NCI-H1417 treated with DMSO at 0.1 percent for 48 hours (cell line): ENCODE measurements at places on chromosomes 13 and 19.

GRCh38 chr19:3178973-3179738 lies 587 bp downstream of the S1PR4 start:
- DNase-seq: no peak

- DNase-seq: no peak
Observed at GRCh38 chr13:28286263-28286662, 147.9 kb downstream of the PAN3 start.

- DNase-seq: no peak
Observed at GRCh38 chr13:109668433-109669233, 117.8 kb downstream of the IRS2 start.

DNA sequence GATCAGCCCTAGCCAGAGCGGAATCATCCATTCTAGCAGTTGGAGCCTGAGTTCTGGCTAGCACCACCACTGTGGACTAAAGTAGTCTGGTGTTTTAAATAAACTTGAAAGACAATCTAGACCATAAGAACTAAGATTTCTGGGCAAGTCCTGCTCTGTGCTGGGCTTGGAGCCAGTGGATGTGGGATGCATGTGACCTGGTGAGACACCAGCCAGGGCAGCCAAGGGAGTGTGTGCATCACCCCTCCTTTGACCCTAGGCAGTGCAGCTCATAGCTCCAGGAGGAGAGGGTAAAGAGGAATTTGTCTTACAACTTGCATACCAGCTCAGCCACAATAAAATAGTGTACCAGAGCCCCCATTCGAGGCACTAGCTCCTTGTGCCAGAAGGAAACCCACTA lies 21.0 kb downstream of the ITGBL1 start:
- DNase-seq: no peak

DNA sequence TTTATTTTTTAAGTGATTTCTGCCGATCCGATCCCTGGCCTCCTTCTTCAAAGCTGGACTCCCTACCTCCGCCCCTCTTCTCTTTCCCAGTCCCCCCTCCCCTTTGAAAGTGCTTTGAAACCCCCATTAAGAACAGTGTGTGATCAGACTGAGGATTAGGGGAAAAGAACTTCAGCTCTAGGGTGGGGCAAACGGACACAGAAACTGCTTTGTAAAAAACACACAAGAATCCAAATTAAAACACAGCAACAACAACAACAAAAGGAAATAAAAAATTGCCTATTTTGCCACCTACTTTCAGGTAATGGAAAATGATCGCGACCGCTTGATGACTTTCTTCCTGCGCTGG lies 1.4 kb downstream of the SPRY2 start:
- DNase-seq: no peak

DNA sequence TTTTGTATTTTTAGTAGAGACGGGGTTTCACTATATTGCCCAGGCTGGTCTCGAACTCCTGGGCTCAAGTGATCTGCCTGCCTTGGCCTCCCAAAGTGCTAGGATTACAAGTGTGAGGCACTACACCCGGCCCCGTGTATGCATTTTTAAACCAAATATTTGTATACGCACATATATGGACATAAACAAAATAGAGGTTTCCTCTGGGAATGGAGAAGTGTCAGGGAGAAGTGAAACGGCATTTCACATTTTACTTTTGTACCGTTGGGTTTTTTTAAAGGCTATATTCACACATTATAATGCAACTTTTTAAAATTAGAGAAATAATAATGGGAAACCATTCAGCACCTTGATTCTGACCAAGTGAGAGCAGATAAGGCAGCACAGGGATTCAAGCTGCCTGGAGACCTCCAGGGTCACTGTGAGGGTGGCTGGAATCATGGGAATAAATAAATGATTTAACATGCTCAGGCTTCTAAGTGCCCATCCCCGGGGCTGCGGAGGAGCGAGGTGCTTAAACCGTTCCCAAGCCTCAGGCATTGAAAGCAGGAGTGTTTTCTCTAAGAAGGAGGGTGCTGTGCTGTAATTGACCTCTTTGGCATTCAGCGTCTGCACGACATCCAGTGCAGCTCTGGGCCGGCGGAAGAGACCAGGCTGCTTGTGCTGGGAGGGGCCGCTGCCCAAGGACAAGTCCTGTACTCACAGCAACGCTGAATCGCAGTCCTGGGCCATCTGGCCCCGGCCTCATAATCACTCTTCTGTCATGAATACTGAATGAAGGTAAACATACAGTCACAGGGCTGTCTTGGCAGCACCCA lies 24.7 kb downstream of the GPR42 start:
- DNase-seq: no peak

GRCh38 chr13:36819739-36820090 lies 693 bp downstream of the RFXAP start:
- DNase-seq: no peak

DNA sequence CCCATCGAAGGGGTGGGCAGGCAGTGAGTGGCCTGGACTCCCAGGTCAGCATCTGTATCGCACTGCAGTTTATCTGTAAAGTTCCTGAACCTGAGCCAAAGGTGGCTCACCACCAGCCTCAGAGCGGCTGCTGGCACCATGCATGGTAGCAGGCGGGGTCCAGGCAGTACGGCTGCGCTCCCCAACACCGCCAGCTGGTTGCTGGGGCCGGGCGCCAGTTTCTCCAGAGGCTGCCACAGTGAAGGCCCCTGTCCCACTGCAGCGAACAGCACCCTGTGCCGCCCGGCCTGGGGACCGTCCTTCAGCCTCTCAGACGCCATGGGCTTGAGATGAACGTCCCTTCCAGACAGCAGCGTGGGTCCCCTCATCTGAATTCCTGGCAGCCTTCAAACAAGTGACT lies 109.8 kb downstream of the KDM4B start:
- DNase-seq: no peak

- no peak for DNase-seq
Observed at GRCh38 chr19:10832939-10833296, 3.1 kb downstream of the TMED1 start.

GRCh38 chr13:46184277-46184699 lies 2.3 kb upstream of the LCP1 start:
- no peak for DNase-seq

GRCh38 chr13:113110048-113110851 lies 4.7 kb downstream of the F7 start:
- no peak for DNase-seq

- DNase-seq: no peak
Observed at GRCh38 chr13:111568290-111568689, 247.8 kb downstream of the TEX29 start.

DNA sequence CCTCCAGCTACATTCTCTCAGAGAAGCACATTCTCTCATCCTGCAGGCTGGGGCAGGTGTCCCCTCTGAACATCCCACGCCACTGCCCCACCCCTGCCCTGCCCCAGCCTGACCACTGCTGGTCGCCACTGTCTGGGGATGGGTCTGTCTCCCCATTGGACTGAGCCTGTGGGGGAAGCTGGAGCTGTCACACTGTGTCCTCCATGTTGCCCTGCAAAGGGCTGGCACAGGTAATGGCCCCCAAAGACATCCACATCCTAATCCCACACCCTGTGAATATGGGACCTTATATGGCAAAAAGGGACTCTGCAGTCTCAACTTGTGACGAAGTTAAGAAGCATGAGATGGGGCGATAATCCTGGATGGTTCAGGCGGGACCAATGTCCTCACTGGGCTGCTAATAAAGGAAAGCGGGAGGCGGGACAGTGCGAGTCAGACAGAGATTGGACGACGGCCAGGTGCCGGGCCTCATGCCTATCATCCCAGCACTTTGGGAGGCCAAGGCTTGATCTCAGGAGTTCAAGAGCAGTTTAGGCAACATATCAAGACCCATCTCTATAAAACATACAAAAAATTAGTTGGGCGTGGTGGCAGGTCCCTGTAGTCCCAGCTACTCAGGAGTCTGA lies 9.1 kb downstream of the AP2S1 start:
- no peak for DNase-seq

DNA sequence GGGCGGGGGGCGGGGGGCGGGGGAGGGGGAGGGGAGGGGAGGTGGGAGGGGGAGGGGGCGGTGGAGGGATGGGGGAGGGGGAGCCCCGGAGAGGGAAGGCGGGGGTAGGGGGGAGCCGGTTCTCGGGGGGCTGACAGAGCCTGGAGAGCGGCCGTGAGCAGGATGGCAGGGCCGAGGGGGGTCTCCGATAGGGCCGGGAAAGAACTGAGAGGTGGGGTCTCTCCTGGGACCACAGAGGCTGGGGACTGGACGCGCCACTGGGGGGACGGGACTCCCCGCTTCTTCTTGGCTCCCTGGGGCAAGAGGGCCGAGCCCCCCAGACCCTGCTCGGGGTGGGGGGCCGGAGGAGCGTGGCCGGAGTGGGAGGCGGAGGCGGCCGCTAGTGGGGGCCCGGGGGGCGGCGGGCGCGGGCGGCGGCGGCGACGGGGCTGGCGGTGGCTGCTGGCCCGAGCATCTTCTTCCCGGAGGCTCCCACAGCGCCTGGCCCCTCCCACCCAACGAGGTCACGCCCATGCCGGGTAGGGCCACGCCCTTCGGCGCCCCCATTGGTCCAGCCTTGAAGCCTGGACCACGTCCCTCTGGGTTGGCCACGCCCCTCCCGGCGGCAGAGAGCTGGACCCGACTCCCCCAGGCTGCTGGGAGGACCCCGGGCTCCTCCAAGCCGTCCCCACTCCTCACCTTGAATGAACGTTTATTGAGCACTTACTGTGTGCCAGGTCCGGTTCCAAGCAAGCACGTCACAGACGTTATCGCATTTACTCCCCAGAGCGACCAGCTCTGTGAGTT lies at the start of gene NOVA2:
Gene NOVA2, minus strand, starts transcription at position 313 of the 786 bp plus-strand sequence. CDS start 514 bp downstream, outside the sequence.
- peak; percentile 35 for DNase-seq

DNA sequence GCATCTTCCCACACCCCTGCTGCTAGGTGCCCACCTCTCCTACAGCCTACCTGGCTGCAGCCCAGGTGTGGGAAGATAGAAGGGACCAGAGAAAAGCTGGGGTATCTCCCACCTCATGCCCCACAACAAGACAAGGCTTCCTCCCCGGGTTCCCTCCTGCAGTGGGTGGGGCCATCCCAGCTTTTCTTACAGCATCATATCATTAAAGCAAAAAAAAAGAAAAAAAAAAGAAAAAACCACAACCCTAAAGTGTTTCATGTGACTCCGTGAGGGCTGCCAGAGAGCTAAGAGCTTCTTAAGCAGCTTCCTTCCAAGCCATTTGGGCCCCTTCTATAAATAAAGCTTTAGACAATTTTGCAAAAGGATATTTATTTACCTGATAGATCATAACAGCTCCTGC lies 455.4 kb upstream of the TSHZ3 start:
- no peak for DNase-seq

GRCh38 chr13:44312834-44313551 lies 60.6 kb upstream of the SERP2 start:
- DNase-seq: no peak

- DNase-seq: no peak
Observed at GRCh38 chr13:106541826-106542225, 6.4 kb upstream of the EFNB2 start.

GRCh38 chr19:19388568-19389555 lies 16.6 kb upstream of the GATAD2A start:
- DNase-seq: no peak

DNA sequence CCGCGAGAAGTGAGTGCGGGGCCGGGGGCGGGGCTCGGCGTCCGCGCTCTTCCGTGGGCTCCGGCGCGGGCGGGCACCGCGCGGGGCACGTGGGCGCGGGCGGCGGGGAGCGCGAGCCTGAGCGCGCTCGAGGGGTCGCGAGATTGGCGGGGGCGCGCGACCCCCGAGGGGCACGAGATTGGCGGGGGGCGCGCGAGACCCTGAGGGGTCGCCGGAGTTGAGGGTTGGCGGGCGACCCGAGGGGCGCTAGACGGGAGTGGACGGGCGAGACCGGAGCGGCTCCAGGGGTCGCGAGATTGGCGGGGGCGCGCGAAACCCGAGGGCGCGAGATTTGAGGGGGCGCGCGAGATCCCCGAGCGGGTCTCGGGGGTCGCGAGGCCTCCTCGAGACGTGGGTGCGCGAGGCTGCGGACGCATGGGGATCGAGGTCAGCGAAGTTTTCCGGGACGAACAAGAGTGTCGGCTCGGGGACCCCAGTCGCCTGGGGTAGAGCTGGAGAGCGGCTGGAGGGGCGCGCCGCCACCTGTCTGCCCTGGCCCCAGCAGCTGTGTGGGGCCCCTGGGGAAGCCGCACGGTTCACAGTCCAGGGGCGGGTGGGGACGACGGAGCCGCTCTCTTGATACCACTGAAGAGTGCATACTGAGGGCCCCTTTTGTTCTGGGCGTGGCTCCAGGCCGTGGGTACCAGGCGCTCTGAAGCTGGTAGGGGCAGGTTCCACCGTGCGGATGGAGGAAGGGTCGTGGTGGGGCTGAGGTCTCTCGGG lies 682 bp downstream of the SSBP4 start:
- no peak for DNase-seq

DNA sequence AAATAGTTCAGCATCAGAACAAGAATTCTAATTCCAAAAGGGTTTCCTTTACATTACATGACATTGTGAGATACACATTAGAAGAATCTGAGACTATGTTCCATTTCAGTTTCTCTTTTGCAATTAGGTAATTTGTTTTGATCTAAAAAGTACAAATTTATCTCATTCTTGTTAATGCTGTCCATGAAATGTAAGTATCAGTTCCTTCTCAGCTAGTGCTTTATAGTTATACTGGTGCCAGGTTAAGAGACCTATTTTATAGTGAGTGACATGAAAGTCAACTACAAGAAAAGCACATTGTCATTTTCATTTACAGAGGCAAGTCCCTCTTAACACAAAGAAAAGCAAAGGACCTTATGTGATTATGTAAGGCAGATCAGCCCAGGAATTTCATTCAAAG lies 43.9 kb downstream of the RCBTB2 start:
- no peak for DNase-seq

DNA sequence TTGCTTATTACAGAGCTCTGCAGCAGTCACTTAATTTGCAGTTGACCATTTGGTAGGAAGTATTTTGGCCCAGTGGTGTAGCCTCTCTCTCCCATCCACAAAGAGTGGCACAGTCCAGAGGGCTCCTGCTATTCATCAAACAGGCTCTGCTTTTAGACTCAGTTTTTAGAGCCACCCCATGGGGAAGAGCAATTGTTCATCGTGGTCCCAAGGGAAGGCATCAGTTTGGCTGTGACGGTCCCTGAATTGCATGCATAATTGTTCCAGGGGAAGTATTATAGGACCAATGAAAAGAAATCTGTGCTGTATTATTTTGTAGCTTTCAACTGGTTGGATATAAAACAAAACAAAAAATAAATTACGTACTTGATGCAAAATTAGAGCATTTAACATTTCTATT lies 799.0 kb downstream of the DACH1 start:
- no peak for DNase-seq

DNA sequence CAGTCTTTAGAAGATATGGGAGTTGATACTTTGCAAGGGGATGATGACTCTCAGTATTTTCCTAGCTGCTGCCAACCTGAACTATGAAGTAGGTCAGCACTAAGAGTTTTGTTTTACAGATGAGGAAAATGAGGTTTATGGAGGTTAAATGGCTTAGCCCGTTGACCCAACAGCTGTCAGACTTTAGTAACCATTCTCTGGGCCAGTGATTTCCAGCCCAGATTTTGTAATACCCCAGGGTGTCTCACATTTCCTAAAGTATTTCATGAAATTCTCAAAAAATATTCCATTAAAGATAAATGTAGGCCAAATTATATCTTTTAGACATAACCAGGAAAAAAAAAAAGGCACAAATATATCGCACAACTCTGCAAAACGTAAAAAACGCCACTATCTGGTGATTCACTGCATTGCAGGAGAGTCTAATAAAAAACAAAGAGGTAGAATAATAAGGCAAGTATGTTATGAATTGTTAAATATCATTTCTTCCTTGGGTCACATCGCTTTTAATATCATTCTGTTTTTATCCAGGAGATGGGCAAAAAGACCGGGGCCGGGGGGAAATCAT lies 112.5 kb downstream of the DACH1 start:
- DNase-seq: no peak
